GM12891 (cell line): ENCODE measurements at places on chromosomes 5 and 9.

DNA sequence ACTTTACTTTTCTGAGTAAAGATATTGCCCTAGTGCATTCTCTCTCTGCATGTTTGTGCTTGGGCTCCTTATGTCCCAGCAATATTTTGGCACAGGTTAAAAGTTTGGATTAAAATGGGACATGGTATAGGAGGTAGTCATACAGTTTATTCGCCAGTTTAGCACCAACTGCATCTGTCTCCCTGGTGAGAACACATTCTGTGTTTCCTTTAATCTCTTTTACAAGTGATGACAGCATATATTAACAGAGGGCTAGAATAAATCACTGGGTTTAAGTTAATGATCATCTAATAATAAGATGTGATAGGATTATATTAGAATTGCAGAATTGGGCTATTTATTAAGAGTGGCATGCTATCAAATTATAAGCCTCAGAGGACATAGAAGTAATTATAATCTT lies 550.1 kb downstream of the LRRC70 start:
- no peak for DNase-seq

GRCh38 chr5:40333459-40334241 lies 346.1 kb upstream of the PTGER4 start:
- DNase-seq: no peak

GRCh38 chr5:102218159-102218558 lies 77.9 kb downstream of the SLCO4C1 start:
- DNase-seq: no peak

DNA sequence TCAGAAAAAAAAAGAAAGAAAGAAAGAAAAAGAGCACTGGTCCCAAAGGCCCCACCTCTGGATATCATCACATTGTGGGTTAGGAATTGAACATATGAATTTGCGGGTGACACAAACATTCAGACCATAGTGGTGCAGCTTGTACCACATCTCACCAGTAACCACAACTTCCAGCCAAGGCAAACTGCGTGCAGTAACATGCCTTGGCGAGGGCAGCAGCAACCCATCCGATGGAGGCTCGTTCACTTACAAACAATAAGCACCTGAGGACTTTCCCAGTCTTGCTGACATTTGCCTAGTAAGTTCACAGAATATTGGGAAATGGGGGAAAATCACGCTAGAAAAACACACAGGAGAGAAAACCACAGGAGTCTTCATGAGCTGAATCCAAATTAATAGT lies 508.1 kb downstream of the ZNF608 start:
- no peak for DNase-seq

DNA sequence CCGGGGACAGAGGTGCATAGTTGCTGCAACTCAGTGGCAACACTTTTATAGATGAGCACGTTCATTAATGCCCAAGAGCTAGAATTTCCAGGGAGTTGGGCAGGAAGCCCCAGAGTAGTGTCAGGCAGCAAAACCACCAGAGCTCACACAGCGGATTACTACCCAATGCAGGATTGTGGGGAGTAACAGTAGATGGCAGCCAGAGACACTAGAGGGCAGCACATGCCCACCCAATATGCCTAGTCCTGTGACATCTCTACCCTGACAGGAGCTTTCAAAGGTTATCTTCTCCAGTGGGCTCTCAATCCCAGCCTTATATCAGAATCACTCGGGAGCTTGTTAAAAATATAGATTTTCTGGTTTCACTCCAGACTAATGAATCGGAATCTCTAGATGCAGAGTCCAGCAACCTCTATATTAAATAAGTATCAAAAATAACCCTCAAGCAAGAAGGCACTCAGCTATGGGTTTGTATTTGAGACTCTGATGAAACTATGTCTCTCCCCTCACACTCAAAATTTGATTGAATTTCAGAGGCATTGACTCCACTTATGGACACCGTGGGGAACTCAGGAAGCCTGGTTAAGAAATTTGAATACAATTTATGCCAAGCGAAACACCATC lies 58.4 kb upstream of the PHF24 start:
- DNase-seq: peak; percentile 37

DNA sequence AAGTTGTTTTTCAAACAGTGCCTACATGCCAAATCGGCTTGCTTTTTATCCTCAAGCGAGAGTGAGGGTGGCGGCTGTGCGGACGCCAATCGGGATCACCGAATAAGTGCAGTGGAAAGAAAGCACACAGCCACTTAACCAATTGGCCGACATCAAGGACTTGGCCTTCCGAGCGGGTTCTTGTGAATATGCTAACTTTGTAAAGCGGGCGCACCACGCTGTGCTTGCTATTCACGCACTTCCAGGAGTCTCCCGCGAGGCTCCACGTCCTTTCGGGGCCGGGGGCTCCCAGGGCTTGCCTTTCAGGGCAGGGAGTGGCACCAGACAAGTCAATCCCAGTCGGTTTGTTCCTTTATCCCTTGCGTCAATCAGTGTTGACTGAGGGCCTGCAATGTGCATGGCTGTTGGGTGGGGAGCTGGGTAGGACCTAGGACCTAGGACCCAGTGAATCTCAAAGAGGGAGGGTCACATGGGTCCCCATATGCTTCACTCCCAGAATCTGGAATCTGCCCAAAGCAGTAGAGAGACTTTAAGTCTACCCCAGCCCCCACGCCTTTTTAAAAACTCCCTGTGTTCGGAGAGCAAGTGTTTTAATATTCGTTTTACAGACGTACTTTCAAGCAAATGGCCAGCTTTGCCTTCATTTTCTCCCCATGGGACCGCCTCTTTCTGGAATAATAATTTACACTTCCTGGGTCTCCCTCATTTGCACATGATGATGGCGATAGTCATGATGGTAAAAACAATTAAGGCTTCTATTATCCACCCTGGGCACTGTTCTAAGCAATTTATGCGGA lies 2.0 kb upstream of the GCNT4 start:
- DNase-seq: no peak

DNA sequence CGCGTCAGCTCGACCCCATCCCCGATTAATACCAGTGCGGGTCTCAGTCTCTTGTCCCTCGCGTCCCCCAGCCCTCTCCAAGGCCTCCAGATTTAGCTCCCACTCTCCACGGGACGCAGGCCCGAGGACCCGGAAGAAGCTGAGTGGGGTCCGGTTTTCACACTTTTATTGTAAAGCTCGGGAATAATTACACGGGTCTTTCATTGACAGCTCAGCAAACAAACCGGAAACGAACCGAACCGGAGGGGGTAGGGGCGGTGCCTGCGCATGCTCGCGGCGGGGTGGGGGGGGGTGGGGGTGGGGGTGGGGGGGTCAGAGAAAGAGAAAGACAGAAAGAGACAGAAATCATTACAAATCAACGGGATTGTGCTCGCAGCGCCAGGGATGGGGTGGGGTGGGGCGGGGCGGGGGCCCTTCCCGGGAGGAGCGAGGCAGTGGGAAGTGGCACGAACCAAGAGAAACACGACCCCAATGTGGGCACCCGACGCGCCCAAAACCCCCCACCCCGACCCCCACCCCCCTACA lies 27.9 kb downstream of the PCDH1 start:
- DNase-seq: peak; percentile 47

- DNase-seq: no peak
These were observed 2.9 kb upstream of the VDAC1 start for GRCh38 chr5:134007581-134008265.

GRCh38 chr9:130117816-130118632 lies 54.2 kb upstream of the NCS1 start:
- no peak for DNase-seq

DNA sequence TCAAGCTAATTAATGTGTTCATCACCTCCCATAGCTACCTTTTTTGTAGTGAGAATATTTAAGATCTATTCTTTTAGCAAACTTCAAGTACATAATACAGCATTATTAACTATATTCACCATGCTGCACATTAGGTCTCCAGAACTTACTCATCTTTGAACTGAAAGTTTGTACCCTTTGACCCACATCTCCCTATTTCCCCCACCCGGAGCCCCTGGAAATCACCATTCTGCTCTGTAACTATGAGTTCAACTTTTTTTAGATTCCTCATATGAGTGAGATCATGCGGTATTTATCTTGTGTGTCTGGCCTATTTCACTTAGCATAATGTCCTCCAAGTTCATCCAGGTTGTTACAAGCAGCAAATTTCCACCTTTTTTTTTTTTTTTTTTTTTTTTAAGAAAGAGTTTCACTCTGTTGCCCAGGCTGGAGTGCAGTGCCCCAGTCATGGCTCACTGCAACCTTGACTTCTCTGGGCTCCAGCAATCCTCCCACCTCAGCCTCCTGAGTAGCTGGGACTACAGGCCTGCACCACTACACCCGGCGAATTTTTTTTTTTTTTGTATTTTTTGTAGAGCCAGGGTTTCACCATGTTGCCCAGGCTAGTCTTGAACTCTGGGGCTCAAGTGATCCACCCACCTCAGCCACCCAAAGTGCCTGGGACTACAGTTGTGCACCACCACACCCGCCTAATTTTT lies 100.4 kb upstream of the SAP30L start:
- no peak for DNase-seq

- DNase-seq: no peak
These were observed 84.9 kb upstream of the MEF2C start for GRCh38 chr5:88967633-88968585.

DNA sequence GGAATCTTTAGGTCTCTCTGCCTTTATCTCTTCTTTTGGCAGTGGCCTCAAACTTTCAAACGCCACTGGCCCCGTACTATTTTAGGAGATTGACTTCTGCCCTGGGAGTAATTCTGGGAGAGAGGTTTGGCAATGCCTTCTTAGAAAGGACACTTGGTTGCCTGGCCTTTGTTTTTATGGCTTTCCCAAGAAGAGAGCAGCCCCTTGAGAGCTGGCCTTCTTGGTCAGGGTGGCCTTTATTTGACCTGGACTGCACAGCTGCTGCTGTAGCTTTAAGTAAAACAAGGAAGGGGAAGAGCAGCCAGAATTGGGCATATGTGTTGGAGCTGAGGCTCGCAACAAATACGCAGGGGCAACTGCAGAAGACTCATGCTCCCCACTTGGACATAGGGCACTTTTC lies 60.8 kb downstream of the PTPN3 start:
- DNase-seq: no peak

GRCh38 chr5:126988021-126988569 lies 42.3 kb downstream of the MARCHF3 start:
- no peak for DNase-seq

GRCh38 chr5:103541114-103541513 lies 21.5 kb downstream of the NUDT12 start:
- DNase-seq: no peak

DNA sequence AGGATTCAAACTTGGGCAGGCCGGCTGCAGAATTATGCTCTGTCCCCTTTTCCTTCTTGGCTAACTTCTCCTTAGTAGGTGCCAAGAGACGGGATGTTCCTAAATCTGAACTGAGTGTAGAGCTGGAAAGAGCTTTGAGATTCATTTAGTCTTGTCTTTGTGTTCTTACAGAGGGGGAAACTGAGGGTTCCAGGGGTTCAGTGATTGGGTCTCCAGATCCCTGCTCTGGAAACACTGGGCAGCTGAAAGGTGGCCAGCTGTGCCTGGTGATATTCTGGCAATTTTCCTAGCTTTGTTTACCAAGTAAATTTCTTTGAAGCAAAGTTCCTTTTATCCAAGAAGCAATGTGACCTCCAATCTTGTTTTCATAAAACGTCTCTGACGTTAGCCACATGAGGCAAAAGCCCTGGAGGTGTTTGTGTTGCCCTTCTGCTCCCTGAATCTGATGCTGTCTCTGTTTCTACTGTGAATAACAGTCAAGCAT lies 288.7 kb downstream of the ZSWIM6 start:
- no peak for DNase-seq

DNA sequence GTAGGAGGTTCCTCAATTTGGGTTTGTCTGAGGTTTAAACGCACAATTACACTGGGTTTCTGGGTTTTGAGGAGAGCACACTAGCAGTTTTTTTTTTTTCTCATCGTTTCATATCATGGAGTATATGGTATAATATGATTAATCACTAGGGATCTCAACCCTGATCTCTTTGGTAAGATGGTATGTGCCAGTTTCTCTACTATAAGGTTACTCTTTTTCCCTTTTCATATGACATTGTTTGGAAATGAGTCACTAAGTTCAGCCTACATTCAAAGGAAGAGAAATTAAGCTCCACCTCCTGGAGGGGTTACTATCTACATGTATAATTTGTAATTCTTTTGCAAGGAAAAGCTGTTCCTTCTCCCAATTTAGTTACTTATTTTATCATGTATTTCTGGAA lies 35.2 kb downstream of the MTRR start:
- no peak for DNase-seq

DNA sequence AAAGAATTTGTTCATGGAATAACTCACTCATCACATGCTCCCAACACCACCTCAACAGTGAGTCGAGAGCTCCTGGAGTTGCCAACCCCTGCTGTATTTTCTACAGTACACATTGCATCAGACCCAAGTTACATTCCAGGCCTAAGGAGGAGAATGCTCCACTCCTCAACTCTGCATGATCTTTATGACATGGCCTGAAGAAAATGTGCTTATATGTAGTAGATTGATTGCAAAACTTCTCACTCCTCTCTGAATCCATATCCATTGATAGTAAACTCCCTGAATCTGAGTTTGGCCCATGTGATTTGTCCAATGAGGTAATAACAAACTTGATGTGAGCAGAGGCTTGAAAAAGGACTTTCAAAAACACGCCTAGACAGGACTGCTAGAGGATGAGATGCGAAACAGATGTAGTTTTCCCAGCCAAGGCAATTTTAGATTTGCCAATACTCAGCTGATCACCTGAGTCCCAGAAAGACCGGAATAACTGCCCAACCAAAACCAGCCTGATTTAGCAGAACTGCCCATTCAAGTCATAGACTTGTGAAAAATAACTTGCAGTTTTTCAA lies 29.0 kb upstream of the PAPPA start:
- DNase-seq: no peak

GRCh38 chr5:135227064-135228022 lies 171.7 kb downstream of the MACROH2A1 start:
- DNase-seq: no peak

GRCh38 chr9:111661802-111662521 lies 557 bp downstream of the GNG10 start:
- DNase-seq: peak; percentile 29

DNA sequence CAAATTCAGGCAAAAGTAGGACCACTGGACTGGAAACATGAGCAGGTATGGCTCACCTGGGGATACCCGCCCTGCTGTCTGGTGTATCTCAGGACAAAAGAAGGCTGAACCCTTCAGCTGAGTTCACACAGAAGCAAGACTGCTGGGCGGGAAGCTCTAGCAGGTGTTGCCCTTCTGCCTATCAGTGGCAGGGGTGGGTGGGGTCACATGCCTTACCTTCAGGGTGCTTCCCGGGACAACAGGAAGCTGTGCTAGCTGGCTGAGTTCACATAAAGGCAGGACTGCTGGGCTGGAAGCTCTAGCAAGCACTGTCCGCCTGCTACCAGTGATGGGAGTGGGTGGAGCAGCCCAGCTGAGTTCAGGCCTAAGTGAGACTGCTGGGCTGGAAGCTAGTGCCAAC lies 498.8 kb upstream of the ZNF608 start:
- DNase-seq: no peak

DNA sequence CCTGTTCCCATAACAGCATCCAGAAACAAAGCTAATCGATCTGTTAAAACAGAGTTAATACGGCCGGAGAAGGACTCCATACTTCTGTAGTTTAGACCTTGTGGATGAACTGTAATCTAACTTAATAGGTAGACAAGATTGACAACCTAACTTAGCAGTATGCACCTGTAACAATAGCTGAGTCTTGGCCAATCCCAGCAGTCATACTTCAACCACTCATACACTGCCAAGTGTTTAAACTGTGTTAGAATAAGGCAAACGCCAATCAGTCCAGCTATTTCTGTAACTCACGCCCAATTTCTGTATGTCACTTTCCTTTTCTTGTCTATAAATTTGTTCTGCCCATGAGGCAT lies 33.7 kb upstream of the MACIR start:
- no peak for DNase-seq
